ENCODE measurements at places on chromosomes 7 and 10. TPM values are rescaled to one million over a fixed set of nuclear protein-coding genes. Genes with fewer than 3 reads are reported as not detected.

DNA sequence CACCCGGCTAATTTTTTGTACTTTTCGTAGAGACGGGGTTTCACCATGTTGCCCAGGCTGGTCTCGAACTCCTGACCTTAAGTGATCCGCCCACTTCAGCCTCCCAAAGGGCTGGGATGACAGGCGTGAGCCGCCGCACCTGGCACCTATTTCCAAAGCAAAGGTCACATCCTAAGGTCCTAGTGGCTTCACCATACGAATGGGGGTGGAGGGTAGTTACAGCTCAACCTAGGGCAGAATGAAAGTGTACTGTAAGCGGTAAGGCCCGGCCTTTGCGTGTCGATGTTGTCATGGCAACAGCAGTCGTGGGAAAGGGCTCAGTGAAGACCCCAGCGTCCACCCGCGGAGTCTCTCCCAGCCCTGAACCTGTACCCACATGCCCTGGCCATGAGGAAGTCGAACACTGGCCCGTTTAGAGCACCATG lies 1.6 kb upstream of the COX19 start:
- no peak for DNase-seq

DNA sequence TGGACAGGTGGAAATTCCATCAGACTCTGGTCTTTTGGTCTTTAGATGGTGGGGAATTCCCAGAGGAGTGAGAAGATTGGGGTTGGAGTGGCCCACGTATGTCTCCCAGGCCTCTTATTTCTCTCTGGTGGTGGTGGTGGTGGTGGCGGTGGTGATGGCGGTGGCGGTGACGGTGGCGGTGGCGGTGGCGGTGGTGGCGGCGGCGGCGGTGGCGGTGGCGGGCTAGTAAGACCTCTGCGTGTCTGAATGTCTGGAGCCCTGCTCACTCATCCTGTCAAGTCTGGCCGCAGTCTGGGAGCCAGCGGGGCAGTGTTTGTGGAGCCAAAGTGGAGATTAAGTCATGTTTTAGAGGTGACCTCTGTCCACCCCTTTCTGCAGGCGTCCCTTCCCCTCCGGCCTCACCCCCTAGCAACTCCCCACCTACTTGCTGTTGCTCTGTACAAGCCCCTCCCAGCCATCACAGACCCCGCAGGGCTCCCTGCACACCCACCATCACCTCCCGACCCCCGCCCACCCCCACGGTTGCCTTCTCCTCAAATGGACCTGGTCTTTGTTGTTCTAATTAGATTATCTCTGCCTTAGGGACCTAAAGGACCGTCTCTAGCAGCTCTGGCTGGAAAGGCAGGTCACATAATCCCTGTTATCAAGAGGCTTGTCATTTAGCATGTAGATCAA lies 165.0 kb upstream of the TBX20 start:
- no peak for DNase-seq

- no peak for DNase-seq
Observed at GRCh38 chr7:45645141-45645969, 71.2 kb downstream of the ADCY1 start.

DNA sequence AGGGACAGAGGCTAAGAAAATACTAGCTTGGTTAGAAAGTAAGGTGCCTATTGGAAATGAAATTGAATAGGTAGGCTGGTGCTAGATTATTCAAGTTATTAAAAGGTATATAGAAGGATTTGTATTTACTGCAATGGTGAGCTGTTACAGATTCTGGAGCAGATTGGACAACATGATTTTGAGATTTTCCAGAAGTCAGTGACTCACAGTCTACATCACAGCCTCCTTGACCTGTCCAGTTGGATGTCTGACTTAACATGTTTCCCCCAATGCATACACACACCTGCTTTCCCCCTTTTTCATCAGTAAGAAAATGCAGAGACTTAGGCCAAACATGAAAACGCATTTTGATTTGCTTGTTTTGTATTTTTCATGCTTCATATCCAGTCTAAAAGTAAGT lies 33.4 kb downstream of the STARD3NL start:
- no peak for DNase-seq

GRCh38 chr7:119969054-119969453 lies 303.9 kb upstream of the KCND2 start:
- no peak for DNase-seq

- no peak for DNase-seq
Observed at GRCh38 chr10:94156453-94156852, 162.7 kb downstream of the PLCE1 start.

DNA sequence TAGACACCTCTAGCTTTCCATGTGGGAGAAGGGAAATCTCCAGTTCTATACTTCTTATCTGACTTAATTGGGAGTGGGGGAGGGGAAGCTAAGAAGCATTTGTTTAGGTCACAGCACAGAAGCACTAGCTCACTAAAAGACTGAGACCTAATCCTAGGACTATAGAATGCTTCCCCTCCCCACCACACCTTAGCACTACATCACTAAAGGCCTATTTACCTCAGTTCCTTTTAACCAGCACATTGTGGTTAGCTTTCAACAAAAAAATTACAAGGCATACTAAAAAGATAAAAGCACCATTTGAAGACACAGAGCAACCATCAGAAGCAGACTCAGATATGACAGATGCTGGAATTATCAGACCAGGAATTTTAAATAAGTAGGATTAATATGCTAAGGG lies 53.8 kb upstream of the ADRA2A start:
- DNase-seq: no peak

SLC26A4 gene
- total RNA-seq: not detected

DPY19L1 gene
- total RNA-seq: 16.7 TPM

TRPV5 gene
- not detected for total RNA-seq

RINT1 gene
- 23.9 TPM for total RNA-seq

LRRC17 gene
- total RNA-seq: not detected

HTR5A gene
- not detected for total RNA-seq

All from OCI-LY7 (cell line).